Stimulated activated CD8-positive, alpha-beta memory T cell treated with anti-CD3 and anti-CD28 coated beads, Interleukin-15, amount 100 ng/mL, for 24 hours (primary cell): ENCODE measurements at places on chromosomes 2 and 18.

GRCh38 chr2:160221391-160222276, 21.6 kb upstream of the ITGB6 start:
- no peak for DNase-seq

DNA sequence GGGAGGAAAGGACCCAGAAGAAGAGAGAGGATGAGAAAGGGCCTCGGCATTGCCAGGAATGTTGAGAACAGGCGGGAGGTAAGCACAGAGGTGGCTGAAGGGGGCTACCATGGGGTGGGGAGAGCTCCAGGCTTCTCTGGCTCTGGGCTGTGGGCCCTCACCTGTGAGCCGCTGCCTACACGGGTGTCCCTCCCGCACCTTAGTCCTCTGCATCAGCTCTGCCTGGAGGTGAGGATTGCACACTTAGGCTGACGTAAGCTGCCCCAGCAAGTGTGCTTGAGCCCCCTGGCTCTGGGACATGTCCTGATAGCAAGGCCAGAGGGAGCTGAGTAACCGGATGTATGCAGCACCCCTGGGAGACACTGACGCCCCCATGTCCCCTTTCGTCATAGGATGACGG, 33.9 kb downstream of the TMEM18 start:
- DNase-seq = no peak

DNA sequence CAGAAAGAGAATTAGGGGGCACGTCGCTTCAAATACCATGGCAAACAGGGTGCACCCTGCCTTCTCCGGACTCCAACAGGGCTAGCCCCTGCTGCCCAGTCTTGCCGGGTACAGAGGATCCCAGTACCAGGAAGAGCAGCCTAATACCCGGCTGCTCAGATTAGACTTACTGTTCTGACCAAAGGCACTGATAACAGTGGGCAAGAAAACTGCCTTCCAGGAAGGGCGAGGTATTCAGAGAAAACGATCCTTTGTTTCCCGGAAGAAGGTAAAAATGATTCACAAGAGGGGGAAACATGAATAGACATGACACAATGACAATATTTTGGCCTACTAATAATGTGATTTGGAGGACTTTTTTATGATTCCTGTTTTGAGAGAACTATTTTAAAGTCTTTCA, 99.9 kb downstream of the SS18 start:
- no peak for DNase-seq

GRCh38 chr18:33578518-33579348, 714 bp downstream of the ASXL3 start:
- no peak for DNase-seq

- no peak for DNase-seq
Observed at GRCh38 chr18:47736376-47737140, 193.9 kb downstream of the SMAD2 start.

DNA sequence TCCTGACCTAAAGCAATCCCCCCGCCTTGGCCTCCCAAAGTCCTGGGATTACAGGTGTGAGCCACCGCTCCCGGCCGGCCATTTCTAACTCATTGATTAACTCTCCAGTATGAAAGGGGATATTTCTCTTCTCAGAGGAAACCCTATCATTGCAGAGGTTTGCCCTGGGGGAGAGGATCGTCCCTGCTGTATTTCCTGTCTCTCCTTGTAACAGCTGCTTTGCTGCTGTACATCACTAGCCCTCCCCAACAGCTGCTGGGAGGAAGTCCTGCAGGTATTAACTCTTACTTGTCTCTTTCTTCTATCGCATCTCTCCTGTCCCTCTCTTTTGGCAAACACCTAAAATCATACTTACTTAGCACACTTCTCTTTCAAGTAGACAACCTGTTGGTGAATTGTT, 219.0 kb upstream of the DSEL start:
- DNase-seq = no peak

GRCh38 chr2:39787950-39788349, 8.9 kb upstream of the THUMPD2 start:
- DNase-seq = no peak

- no peak for DNase-seq
Observed at GRCh38 chr2:2769481-2770431, 438.7 kb upstream of the MYT1L start.

GRCh38 chr2:15271941-15272542, 289.1 kb downstream of the NBAS start:
- no peak for DNase-seq

DNA sequence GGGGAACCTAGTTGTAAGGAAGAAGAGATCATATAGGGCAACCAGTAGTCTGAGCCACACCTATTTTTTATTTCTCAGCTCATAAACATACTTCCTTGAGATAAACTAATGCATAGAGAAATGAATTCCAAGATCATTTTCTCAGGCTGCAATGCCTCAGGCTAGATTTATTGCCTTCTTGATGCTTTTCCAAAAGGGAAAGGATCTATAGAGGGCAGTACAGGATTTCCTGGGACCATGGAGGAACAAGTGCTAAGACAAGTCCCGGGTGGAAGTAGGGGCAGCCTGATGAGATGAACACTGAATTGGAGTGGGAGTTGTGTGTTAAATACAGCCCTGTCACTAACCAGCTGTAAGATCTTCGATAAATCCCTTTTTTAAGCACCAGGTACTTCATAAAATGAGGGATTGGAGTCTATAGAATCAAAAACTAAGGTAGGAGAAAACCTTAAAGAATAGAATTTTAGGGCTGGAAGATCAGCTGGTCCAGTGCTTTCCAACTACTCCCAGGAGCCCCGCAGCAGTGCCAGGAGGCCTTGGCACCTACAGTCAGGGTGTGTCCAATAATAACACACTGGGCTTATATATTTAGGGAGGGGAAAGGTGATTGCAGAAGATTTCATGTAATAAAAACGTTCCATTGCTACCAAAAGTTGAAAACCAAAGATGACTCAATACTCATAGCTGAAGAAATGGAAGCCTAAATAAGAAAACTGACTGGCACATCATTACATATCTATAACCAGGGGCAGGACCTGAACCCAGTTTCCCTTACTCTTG, 58.1 kb downstream of the SERTAD2 start:
- no peak for DNase-seq

- DNase-seq = no peak
Observed at GRCh38 chr2:83951378-83951947, 507.6 kb downstream of the SUCLG1 start.

DNA sequence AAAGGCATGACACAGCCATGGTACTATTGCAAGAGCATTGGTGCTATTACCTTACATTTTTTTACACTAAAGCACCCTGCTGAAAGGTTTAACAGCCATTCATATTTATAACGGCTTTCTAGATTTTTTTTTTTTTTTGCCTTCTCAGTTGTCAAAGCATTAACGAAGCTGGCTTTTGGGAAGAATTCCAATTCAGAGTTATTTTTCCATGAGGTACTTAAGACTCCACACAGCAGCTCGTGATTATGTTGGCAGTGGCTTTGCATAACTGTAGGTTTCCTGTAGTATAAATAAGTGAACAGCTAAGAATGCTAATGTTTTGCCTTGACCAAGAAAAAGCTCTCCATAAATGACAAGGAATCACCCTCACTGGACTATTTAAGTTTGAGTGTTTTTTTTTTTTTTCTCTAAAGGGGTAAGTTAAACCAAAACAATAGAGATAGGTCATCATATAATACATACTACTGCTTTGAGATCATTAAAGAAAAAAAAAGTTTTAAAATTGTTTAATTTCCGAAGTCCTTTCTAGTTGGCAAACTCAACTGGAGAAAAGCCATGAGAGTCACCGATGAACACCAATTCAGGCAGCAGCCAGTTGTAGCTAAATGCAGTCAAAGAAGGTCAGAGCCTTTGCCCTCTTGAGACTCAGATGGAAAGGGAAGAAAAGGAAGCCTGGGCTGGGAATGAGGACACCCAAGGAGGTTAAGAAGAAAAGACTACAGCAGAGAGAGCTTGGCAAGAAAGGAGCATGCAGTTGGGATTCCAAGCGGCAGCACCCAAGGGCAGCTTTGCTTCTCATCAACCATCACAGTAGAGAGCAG, 187.4 kb upstream of the NCKAP5 start:
- DNase-seq = no peak

- DNase-seq = no peak
Observed at GRCh38 chr2:95667480-95667879, 75.7 kb downstream of the TRIM43 start.

- DNase-seq = no peak
Observed at GRCh38 chr2:53460937-53461336, 306.7 kb upstream of the CHAC2 start.

- no peak for DNase-seq
Observed at GRCh38 chr18:79199691-79200374, 130.6 kb downstream of the ATP9B start.

- no peak for DNase-seq
Observed at GRCh38 chr2:48756289-48756688, 765 bp upstream of the LHCGR start.

- DNase-seq = no peak
Observed at GRCh38 chr2:200477667-200478131, 32.2 kb downstream of the KCTD18 start.

DNA sequence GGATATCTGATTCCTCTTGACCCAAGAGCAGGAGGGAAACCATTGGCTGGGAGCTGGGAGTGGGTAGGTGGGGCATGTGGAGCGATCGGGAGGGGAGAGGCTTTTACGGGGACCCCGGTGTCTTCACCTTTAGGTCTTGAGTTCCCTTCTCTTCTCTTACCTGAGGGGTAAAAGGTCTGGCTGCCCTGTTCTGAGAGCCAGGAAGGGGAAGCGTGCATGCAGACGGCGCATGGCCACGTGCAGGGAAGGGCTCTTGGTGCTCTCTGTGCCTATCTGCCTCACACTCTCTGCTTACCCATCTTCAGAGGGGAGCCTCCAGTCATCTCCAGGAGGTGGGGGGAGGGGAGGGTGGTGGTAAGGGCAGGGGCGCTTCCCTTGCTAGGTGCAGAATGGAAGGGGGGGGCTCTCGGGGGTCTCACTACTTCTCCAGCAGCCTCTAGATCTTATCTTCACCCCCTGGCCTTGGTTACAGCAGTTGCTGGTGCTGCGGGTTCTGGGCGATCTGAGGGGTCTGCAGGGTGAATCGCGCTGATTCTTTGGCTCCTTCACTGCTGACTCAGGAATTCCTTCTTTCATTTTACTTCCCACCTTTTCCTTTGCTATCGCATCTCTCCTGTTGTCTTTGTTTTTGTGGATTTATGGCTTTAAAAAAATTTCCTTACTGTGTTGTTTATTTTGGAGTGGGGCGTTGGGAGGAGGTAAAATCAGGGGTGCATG, 225.8 kb upstream of the HS6ST1 start:
- no peak for DNase-seq

- no peak for DNase-seq
Observed at GRCh38 chr2:111005821-111006220, 114.9 kb upstream of the BCL2L11 start.

DNA sequence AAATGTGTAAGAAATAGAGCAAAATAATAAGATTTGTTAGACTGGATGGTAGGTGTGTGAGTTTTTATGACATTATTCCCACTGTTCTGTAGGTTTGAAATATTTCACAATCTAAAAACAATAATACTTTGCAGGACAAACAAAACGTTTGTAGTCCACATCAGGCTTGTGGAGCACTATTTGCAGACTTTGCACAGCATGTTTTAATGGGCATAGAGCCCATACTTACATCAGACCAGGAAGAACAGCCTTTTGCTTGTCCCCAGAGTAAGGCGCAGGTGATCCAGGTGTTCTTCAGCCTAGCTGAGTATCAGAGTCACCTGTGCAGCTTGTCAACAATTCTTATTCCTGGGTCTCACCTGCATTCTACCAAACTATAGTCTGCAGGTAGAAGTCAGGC, 9.1 kb upstream of the STK39 start:
- DNase-seq = no peak
